ENCODE measurements at places on chromosomes 13 and 19.

GRCh38 chr13:44868397-44868796 lies 120.9 kb downstream of the NUFIP1 start:
- no peak for DNase-seq

- peak; percentile 2 for DNase-seq
Observed at GRCh38 chr19:14686411-14686810, 3.4 kb upstream of the ZNF333 start.

DNA sequence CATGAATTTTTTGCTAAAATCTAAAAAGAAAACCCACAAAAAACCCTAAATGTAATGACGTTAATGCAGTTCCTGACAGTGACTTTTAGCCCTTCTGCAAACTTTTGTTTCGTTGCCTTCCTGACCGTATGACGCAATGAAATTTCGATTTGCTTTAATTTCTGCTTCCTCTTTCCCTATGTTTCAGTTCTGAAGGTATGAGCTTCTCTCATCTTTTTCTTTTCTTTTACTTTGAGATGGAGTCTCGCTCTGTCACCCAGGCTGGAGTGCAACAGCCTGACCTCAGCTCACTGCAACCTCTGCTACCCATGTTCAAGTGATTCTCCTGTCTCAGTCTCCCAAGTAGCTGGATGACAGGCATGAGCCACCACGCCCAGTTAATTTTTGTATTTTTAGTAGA lies 6.1 kb upstream of the LILRA5 start:
- no peak for DNase-seq

DNA sequence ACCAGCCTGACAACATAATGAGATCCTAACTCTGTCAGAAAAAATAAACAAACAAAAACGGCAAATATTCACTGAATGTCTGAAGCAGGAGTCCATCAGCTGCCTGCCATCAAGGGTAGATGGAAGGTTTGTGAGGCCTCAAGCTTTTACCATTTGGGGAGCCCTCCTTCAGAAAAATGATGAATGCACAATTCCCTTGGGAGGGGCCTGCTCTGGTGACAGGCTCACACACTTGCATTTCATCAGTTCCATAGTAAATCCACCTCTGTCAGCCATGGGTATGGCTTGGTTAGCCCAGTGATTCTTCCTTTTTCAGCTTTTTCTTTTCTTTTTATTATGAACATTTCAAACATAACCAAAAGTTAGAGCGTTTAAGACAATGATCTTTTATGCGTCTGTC lies 26.3 kb upstream of the KATNAL1 start:
- no peak for DNase-seq

DNA sequence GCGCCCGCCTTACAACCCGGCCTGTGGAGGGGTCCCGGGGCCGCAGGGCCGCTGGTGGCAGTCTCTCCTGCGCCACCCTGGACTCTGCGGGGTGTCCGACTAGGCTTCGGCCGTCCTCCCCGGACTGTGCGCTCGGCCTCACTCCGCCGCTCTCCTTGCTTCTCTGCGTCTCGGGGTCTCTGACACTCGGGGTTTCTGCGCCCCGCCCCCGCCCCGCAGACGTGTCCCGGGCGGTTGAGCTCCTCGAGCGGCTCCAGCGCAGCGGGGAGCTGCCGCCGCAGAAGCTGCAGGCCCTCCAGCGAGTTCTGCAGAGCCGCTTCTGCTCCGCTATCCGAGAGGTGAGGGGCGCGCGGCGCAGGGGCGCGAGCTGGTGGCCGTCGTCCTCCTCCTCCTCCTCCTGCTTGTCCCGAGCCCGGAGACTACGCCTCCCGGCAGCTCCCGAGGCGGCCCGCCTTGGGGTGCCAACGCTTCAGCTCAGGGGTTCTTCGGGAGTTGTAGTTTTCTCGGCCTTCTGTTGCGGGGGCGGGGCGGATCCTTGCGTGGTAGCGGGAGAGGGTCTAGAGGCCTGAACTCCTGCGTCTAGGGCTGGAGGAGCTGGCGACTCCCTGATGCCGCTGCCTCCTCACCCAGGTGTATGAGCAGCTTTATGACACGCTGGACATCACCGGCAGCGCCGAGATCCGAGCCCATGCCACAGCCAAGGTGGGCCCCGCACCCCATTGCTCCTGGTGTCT lies 627 bp downstream of the LIN7B start:
- DNase-seq: peak; percentile 60

DNA sequence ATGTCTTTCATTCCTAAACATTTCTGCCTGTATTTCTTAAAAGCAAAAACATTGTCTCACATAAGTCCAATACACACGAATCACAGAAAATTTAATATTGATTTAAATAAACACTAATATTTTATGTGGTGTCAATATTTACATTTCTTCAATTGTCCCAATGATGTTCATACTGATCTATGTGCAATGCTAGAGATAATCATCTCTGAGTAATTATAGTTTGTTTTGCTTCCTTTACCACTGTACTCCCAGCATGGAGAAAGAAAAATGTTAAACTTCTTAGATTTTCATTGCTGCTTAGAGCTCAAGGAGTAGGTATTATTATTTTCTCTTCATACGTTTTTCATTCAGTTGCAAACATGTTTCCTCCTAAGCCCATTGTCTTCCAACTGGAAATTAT lies 434.2 kb upstream of the PRR20A start:
- DNase-seq: no peak

- DNase-seq: no peak
Observed at GRCh38 chr13:36712290-36712689, 38.5 kb downstream of the SERTM1 start.

DNA sequence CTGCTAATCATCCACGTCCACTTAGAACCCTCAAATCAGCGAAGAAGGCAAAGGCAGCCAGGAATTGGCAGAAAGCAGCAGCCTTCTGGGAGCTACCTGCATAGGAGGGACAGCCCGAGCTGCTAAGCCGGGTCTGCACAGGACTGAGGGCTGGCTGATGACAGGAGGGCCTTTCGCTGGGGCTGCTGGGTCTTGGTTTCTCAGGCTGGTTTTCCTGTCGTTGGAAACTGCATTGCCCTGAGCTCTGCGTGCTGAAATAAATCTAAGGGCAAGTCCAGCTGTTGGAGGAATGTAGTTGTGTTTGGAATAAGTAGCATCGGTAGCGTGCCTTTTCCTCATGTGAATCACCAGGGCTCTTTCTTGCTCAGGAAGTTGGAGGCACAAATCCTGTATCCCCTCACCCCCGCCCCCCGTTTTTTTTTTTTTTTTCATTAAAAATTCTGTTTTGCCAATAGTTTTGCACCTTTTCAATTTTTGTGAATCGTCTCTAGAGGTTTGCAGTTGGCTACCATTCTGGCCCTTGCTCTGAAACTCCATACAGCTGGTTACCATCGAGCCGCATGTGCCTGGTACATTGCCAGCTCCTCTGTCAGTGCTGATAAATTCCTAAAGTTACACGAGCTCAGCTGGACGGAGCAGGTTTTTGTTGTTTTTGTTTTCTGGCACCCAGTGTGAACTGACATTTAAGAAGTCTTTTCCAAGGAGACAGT lies 193.9 kb upstream of the RNF113B start:
- no peak for DNase-seq

GRCh38 chr13:60575142-60575541 lies 178.1 kb downstream of the TDRD3 start:
- DNase-seq: no peak

DNA sequence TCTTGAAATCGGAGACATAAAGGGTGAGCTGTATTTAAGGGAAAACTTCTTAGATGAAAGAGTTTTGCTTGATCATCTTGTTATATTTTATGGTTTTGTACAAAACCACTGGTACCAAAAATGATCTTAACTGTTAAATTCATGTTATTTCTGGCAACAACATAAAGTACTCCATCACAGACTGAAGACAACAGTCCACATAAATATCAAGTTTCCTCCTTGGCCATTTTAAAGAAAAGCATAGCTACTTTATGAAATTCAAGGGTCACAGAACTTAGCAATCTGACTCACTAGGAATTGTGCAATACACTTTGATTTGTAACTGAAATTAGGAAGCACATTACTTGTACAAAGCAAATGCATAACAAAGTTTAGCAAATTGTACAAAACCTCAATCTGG lies 66.3 kb downstream of the TBC1D4 start:
- no peak for DNase-seq

- no peak for DNase-seq
Observed at GRCh38 chr13:28173793-28174192, 35.4 kb downstream of the PAN3 start.

- DNase-seq: no peak
Observed at GRCh38 chr13:85650613-85651012, 148.6 kb downstream of the SLITRK6 start.

GRCh38 chr13:36157480-36157879 lies 26.3 kb upstream of the DCLK1 start:
- DNase-seq: no peak

GRCh38 chr19:52494518-52494917 lies 33.0 kb upstream of the ZNF808 start:
- DNase-seq: no peak

- no peak for DNase-seq
Observed at GRCh38 chr19:49347835-49348234, 12.6 kb downstream of the CD37 start.

GRCh38 chr13:30477346-30478195 lies 11.8 kb upstream of the HMGB1 start:
- no peak for DNase-seq

GRCh38 chr13:65932587-65933239 lies 1297.4 kb downstream of the PCDH9 start:
- DNase-seq: no peak

- DNase-seq: no peak
Observed at GRCh38 chr19:44807652-44808462, 1.0 kb upstream of the BCAM start.

- DNase-seq: no peak
Observed at GRCh38 chr19:51548213-51548651, 16.8 kb upstream of the SIGLEC6 start.

- DNase-seq: no peak
Observed at GRCh38 chr13:78133511-78133910, 214.9 kb upstream of the EDNRB start.

DNA sequence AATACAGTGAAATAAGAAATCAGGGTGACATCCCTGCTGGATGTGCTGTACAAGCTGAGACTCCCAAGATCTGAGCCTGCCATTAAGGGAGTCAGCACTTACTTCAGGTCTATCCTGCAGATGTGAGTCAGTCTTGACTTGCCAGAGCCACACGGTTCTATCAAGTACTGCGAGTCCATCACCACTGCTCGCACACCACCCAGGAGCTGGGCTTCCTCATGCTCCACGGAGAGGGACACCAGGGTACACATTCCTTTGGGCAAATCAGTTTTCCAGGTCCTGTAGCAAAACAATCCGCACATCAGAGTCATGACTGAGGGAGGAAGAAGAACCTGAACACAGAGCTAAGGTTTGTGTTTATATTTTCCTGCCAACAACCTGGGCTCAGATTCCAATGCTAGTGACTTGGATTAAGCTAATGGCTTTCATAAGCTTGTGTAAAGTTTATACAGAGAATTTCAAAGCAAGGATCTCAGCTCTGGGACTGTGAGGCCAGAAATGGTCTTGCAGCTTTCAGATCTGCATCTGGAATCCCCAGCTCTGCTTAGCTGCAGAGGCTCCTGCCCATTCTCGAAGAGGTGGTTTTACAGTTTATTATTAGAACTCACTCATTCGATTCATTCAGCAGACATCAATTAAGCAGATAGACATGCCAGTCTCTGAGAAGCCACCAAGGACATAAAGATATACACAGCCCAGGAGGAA lies 90.6 kb downstream of the KL start:
- no peak for DNase-seq

DNA sequence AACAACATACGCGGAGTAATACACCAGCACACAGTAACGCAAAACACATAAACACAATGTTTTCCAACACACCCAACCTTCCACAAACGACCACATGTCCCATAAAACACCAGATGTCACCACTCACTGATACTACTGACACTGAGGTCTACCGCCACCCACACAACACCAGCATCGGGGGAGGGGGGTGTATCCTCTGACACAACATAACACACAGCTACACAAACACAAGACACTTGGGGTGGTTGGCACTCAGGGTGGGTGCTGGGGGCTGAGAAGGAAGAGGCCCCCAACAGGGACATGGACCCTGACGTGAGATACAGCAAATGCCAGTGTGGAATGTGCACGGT lies 1.5 kb upstream of the KCNN4 start:
- DNase-seq: no peak

DNA sequence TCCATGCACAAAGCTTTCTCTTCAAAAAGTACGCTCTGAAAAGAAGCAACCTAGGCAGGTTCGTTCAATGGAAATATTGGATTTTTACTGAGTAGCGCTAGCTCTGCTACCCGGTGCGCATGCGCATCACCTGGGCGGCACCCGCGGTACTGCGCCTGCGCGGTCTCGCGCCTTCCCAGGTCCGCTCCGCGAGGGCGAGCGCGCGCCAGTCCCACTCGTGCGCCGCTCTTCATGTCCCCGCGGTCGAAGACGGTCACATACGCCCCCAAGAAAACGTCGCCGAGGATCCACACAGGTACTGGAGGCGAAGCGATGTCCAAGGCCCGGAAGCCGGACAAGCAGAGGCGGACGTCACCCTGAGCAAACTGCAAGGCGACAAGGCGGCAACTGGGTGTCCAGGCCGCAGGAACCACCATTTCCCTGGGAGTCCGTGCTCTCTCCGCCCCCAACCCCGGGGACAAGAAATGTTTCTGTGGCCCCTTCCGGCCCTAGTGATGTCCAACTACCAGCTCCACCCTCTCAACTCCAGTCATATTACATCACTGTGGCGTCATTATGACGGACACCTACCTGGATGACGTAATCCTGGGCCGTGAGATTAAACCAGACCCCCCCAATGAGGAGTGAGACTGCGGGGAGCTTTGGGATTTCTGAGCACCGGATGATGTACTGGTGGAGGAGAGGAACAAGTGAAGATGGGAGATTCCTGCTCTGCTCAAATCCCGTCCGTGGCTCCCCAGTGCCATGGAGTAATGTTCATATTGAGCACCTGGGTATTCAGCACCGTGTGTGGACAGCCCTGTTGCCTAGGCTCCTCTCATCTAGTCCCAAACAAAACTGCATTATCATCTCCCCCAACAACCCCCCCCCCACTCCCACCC lies 4.8 kb upstream of the KCNC3 start:
- DNase-seq: peak; percentile 85

GRCh38 chr13:66849706-66850105 lies 380.4 kb downstream of the PCDH9 start:
- DNase-seq: no peak

- DNase-seq: no peak
Observed at GRCh38 chr13:50126263-50126992, 111.2 kb downstream of the KCNRG start.

GRCh38 chr13:91331047-91331915 lies 16.2 kb upstream of the MIR17HG start:
- DNase-seq: no peak

Measured in activated naive CD8-positive, alpha-beta T cell treated with anti-CD3 and anti-CD28 coated beads for 36 hours (primary cell).